ENCODE measurements at places on chromosomes 3 and 15.

GRCh38 chr15:28047277-28047676 lies 51.8 kb downstream of the OCA2 start:
- no peak for DNase-seq

- DNase-seq, result no peak
These were observed 12.4 kb upstream of the USP3 start for GRCh38 chr15:63491979-63492378.

- DNase-seq, result no peak
These were observed 10.1 kb upstream of the CAMK1 start for GRCh38 chr3:9779721-9780457.

GRCh38 chr3:141960731-141961130 lies 84.3 kb downstream of the ATP1B3 start:
- peak; percentile 11 for DNase-seq

GRCh38 chr3:6779140-6779539 lies 81.8 kb upstream of the GRM7 start:
- DNase-seq, result no peak

DNA sequence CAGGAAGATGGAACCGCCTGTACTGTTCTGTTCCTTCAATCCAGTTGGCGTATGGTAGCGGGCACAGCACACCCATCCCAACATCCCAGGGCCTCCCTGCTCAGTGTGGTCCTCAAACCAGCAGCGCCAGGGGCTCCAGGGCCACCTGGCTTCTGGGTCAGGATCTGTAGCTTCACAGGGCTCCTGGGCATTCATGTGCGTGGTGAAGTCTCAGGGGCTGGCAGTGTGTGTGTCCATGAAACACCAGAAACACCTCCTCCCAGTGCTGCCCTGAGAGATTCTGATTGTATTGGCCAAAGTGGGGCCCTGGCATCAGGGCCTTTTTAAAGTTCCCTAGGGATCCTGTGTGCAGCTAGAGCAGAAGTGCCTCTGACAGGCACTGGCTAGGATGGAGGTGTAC lies 42.1 kb downstream of the ABTB1 start:
- DNase-seq, result no peak

DNA sequence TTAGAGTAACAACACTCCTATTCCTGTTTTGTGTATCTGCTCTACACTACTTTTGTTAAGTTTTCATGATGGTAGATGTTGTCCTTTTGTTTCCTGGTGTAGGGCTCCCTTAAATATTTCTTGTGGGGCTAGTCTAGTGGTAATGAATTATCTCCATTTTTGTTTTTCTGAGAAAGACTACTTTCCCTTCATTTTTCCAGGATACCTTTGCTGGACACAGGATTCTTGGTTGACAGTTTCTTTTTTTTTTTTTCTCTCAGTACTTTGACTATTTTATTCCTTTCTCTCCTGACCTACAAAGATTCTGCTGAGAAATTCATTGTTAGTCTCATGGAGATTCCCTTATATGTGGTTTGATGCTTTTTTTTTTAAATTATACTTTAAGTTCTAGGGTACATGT lies 37.9 kb downstream of the FAIM start:
- no peak for DNase-seq

DNA sequence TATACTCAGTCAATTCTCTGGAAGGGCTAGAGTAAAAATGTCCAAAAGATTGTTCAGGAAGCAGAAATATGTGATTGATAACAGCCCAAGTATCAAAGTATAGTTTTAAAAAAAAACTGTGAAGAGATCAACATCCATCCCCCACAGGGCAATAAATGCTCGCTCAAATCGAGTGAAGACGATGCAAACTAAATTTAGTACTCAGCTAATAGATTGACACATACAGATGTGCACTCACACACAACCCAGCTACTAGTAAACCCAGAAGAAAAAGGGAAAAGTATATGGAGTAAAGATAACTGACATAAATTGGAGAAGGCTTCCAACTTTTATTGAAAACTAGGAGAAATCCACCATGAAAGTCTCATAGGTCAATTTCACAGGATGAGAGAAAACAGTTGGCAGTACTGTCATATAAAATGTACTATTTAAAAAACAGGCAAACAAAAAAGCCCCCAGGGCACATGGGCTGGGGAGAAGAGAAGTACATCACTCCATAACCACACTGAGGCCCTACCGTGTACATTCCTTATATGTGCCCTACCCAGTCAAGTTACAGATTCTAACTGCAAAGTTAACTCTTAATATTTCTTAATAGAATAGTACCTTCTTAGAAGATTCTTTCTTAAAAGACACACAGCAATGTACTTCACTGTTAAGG lies 125.7 kb downstream of the TBL1XR1 start:
- DNase-seq, result no peak

DNA sequence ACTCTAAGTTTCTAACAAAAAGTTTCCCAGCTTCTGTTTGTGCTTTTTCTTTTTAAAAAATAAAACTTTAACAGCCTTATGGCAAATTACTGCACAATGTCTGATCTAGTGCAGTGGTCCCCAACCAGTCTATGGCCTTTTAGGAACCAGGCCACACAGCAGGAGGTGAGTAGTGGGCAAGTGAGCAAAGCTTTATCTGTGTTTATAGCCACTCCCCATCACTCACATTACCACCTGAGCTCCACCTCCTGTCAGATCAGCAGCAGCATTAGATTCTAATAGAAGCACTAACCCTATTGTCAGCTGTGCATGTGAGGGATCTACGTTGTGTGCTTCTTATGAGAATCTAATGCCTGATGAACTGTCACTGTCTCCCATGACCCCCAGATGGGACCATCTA lies 5.6 kb downstream of the MKRN2 start:
- DNase-seq, result no peak

- no peak for DNase-seq
These were observed 120.1 kb downstream of the LRRN1 start for GRCh38 chr3:3919316-3919715.

DNA sequence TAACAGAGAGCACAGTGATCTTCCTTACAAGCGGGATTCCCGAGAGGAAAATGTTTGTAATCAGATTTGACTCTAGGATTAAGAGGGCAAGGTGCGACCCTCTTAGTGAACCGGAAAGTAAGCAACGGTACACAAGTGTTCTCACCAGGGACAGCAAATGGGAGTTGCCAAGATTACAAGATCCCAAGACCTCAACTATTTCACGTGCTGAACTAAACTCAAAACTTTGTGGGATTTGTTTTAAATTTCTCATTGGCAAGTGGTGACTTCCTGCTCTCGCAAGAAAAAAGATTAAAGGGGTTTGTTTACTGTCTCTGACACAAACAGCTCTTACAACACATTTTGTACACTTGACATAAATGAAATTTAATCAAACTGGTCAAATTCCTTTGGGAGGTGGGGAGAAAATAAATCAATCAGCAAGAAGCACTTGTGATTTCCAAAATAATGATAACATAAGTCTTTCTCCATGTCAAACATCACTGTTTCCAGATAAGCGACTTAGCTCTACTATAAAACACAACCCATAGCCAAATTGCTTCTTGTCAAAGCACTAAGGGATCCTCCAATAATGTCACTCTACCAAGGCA lies 2.2 kb upstream of the PGPEP1L start:
- no peak for DNase-seq

DNA sequence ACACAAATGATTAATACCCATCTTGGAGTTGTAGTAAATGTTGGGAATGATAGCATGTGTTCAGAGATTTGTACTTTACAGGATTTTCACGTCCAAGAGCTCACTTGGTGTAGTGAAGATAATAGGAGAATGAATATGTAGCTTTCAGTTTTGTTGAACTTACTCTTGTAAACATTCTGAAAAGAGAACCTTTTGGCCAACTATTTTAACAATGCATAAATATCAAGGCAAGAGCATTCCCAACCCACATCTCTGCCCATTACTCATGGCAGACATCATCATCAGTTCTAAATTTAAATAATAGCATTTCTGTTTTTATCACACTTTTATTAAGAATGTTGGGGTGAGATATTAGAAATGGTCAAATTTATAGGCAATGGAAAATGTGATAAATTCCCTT lies 465.2 kb upstream of the TPRG1 start:
- no peak for DNase-seq

DNA sequence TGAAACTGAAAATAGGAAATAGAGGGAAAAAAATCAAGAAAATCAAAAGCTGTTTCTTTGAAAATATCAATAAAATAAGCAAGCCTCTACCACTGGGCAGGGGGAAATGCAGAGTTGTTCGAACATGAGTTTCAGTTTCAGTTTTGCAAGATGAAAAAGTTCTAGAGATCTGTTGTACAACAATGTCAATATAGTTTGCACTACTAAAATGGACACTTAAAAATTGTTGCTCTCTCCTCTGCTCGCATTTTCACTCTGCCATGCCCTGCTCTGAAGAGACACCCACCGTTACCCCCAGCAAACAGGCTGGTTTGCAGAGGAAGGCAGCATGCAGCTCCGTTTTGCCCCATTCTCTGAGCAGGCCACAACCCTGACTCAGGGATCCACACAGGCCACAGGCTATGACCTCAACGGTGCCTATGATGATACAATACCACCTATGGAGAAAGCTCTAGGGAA lies 64.5 kb downstream of the ZNF148 start:
- no peak for DNase-seq

DNA sequence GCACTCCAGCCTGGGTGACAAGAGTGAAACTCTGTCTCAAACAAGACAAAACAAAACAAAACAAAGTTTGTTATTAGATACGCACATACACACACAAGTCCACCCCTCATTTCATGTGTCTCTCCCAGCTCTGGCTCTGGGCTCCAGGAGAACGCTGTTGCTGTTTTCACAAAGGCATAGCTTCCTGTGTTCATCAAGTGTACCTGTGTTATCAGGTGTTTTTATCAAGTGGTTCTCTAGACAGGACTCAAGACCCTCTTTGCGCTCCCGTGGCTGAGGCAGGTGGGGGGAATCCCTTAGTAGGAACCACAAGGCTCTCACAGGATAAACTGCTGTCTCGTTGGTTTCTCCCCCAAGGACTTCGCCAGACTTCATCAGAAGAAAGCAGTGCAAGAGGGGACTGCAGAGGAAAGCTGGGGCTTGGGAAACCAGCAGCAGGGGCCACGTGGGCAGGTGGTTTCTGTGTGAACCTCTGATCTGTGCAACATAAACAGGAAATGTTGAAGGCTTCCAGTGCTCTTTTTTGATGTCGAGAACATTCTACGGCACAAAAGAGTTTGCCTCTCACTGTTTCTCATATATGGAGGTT lies 6.9 kb upstream of the PPP1R2 start:
- DNase-seq, result no peak

GRCh38 chr15:40096094-40096891 lies 12.4 kb downstream of the BMF start:
- no peak for DNase-seq

GRCh38 chr3:149042789-149043386 lies 43.4 kb downstream of the HLTF start:
- no peak for DNase-seq

DNA sequence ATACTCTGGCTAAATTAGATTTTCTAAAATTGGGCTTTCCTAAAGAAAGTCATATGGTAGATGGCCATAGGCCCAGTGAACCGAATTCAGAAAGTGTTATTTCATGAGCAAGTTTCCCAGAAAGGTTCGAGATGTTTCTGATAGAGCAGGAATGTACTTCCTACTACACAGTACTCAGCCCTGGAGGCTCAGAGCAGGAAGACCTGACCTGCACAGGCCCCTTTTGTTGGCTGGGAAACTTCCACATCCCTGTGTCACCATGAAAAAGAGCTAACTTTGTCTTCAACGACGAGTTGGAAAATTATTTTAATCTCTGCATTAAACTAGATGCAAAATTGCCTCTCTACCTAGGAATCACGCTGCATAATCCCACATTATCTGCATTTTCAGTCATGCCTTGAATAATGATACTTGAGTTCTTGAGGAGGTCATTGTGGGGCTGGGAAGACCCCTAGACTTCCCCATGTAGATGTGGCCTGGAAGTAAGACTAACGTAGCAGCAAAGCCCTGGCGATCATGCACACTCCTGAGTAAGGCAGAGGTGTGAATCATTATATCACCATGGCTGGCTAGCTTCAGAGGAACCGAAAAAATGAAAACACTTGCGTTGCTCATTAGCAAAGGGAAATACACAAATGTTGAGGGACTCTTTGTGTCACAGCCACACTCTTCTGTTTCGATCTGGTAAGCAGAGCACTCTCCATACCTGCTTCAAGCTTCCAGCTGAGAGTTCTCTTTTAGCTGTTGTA lies 47.1 kb downstream of the CMTM7 start:
- DNase-seq, result no peak

DNA sequence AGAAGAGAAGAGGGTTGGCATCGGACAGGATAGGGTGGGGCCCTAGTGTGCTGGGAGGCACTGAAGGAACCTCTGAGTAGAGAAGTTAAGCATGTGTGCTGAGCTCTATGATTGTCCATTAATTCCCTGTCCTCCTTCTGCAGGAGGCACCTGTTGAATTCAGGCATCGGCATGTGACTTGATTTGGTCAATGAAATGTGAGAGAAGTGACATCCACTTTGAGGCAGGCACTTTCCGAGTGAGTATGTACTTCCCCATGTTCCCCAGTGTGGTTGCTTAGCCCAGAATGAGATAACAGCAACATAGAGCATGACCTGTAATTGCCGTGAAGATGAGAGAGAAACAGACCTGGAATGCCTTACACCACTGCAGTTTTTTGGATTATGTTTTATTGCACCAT lies 224.8 kb downstream of the RPLP1 start:
- DNase-seq, result no peak

DNA sequence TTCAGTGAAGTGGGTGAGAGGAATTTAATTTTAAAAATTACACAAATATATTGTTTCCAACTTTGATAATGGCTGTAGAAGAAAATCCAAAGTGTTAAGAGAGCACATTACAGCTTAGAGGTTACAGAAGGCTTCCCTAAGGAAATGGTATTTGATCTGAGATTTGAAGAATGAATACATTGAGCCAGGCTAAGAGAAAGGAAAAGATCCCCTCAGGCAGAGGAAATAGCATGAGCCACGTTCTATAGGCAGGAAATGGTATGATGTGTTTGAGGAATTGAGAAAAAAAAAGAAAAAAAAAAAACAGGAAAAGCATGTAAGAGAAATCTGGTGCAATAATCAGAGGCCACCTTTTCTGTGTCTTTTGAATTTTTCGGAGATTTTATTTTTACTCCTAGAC lies 48.6 kb downstream of the UNC13C start:
- DNase-seq, result no peak

DNA sequence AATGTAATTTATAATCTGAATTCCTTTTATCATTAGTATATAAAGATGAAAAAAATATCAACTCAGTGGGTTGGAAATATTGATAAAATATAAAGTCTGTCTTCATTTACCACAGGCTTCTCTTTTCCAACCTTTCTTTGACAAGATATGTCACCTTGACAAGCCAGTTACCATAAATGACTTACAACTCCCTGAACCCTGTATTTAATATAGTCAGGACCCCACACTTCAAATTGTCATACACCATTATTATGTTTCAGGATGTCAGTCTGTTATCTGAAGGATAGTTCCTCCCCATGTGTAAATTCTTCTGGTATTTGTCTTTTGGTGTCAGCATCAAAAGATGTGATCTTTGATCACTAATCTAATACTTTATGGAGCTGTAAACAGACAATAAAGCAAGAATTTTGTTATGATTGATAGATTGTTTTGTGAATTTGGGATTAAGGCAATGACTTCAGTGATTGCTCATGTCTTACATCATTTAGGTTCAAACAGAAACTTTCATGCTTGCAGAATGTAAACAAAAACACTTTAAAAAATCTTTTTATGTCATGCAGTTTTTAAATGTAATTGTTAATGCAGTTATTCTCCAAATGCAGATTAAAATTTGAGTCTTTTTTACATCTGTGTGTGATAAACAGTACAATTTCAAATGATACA lies 503.5 kb upstream of the BCHE start:
- DNase-seq, result no peak
